ENCODE measurements at places on chromosomes 4 and X.

GRCh38 chr4:98617358-98618047, 40.9 kb downstream of the TSPAN5 start:
- no peak overlapping the region for H3K27ac ChIP-seq
- no peaks in the 10 kb centered on the region for H3K4me1 ChIP-seq
- H3K4me3 ChIP-seq = no peak overlapping the region
- no peak for DNase-seq
- H3K36me3 ChIP-seq = no peaks in the 10 kb centered on the region

DNA sequence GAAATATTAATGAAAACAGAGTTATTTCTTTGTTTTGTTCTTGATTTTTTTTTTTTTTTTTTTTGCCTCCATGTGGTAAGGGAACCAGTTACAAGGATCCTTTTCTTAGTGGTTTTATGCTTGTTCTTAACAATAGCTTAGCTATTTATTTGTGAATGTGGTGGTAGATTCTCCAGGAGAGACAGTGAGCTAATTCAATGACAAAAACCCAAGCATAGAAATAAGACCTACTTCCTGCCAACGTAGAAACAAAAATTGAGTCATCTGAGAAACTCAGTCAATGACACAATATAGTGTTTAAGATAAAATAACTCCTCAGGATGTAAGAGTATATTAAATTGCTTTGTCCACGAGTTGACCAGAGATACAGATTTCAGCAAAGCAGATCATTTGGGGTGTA, 863.8 kb upstream of the PABPC4L start:
- no peak for DNase-seq
- H3K27me3 ChIP-seq = no peaks in the 10 kb centered on the region
- H3K4me3 ChIP-seq = no peak overlapping the region
- no peak overlapping the region for H3K27ac ChIP-seq
- no peaks in the 10 kb centered on the region for H3K4me1 ChIP-seq
- no peaks in the 10 kb centered on the region for H3K36me3 ChIP-seq

DNA sequence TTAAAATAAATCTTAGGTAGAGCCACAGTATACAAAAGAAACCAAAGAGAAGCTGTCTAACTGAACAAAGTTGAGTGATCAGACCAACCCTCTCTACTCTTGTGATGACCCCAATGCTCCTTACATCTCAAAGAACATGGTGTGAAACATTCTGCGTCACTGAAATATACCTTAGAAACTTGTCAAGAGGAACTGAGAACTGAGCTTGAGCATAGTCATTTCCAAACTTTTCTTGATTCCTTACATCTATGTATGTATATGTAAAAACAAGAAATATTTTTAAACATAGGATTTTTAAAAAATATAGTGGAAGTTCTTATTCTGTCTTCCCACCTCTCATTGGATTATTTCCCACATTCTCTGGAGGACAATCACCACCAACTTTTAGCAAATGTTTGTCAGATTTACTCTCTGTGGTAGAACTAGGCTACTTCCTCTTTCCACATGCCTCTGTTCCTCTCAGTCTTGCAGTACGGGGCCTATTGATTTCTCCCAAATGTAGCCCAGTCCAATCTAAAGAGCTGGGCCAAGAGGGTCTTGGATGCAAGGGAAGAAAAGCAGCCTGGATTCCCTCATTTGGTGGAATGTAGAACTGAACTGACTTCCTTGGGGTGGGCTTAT, 98.2 kb upstream of the HHIP start:
- peaks cover 4% of the 10 kb centered on the region for H3K27me3 ChIP-seq
- H3K4me1 ChIP-seq = no peaks in the 10 kb centered on the region
- no peaks in the 10 kb centered on the region for H3K36me3 ChIP-seq
- no peak overlapping the region for H3K27ac ChIP-seq

DNA sequence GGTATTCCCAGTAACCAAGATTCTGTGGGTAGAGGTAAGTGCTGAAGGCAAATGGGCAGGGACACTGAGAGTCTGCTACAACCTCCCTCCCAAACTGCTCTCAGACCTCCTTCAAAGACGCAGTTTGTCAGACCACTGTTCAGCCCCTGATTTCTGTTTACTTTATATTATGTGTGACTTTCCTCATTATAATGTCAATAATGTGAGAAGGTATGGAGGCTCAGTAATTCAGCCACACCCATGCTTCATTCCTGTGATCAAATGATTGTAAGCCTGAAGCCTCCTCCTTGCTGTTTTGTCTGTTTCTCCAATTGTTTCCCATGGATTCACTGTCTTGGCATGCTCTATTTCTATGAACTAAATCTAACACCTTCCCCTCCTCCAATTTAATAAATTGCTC, 75.6 kb downstream of the SYTL5 start:
- no peak for DNase-seq
- H3K27ac ChIP-seq = no peak overlapping the region
- H3K4me1 ChIP-seq = no peaks in the 10 kb centered on the region
- H3K36me3 ChIP-seq = no peaks in the 10 kb centered on the region
- no peaks in the 10 kb centered on the region for H3K27me3 ChIP-seq
- H3K4me3 ChIP-seq = no peak overlapping the region

- no peaks in the 10 kb centered on the region for H3K4me1 ChIP-seq
- H3K4me3 ChIP-seq = no peak overlapping the region
- H3K27me3 ChIP-seq = peaks cover 2% of the 10 kb centered on the region
- H3K27ac ChIP-seq = no peak overlapping the region
Observed at GRCh38 chr4:81351654-81352445, 119.9 kb downstream of the RASGEF1B start.

GRCh38 chrX:12595720-12596119, 195.5 kb upstream of the PRPS2 start:
- no peaks in the 10 kb centered on the region for H3K4me1 ChIP-seq
- H3K27me3 ChIP-seq = no peaks in the 10 kb centered on the region
- H3K27ac ChIP-seq = no peak overlapping the region
- H3K36me3 ChIP-seq = no peaks in the 10 kb centered on the region

- H3K36me3 ChIP-seq = no peaks in the 10 kb centered on the region
- H3K4me3 ChIP-seq = no peak overlapping the region
- H3K27ac ChIP-seq = no peak overlapping the region
Observed at GRCh38 chrX:84216881-84217280, 28.9 kb upstream of the RPS6KA6 start.

- no peaks in the 10 kb centered on the region for H3K36me3 ChIP-seq
- peak; percentile 47 for DNase-seq
- H3K27ac ChIP-seq = no peak overlapping the region
- peaks cover 10% of the 10 kb centered on the region for H3K4me1 ChIP-seq
- H3K4me3 ChIP-seq = no peak overlapping the region
- H3K27me3 ChIP-seq = peaks cover 18% of the 10 kb centered on the region
Observed at GRCh38 chrX:53317365-53318069, 36.1 kb upstream of the IQSEC2 start.

DNA sequence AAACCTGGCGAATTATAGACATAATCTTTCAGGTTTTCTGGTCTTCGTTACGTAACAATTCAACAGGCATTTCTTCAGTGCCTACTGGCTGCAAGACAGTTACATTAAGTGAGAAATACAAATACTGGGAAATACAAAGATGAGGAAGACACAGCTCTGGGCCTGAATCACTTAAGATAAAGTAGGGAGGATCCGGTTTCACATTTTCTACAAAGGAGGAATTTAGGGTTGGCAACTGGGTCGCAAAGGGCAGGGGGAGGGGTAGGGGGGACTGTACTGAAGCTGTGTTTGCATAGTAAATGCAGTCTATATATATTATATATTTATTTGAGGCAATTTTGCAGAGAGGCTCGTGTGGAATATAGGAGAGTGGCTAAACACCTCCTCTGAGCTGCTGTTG, 107.4 kb downstream of the MAML3 start:
- no peaks in the 10 kb centered on the region for H3K27me3 ChIP-seq
- no peaks in the 10 kb centered on the region for H3K36me3 ChIP-seq
- no peak for DNase-seq
- H3K4me1 ChIP-seq = peaks cover 4% of the 10 kb centered on the region

DNA sequence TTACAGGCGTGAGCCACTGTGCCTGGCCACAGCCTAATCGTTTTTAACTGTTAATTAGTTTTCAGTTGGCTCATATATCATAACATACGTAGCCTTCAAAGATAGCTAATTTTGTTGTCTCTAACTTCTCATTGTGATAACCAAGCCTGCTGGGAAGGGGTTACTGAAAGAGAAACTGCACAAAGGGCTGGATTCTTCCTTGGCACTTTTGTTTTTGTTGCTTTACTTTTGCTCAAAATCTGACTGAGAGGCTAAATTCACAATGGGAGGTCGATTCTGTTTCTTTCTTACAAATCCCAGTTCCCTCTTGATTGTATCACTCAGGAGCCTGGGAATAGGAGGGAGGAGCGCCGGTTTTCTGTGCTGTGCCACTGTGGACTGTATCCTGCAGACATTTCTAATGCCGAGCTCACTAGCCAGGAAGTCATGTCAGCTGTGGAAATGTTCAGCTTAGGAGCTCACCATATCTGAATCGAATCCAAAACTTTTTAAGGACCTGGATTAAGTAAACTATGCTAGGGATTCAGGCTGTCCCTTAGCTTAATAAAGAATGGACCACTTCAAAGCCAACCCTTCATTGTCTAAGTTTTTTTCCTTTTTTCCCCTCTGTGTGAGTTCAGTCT, 120.5 kb upstream of the FAT1 start:
- no peak overlapping the region for H3K4me3 ChIP-seq
- no peak for DNase-seq
- H3K4me1 ChIP-seq = no peaks in the 10 kb centered on the region
- H3K27me3 ChIP-seq = no peaks in the 10 kb centered on the region
- no peak overlapping the region for H3K27ac ChIP-seq
- no peaks in the 10 kb centered on the region for H3K36me3 ChIP-seq

GRCh38 chr4:11543706-11544105, 115.0 kb upstream of the HS3ST1 start:
- no peak for DNase-seq
- no peaks in the 10 kb centered on the region for H3K36me3 ChIP-seq
- no peak overlapping the region for H3K4me3 ChIP-seq
- H3K27me3 ChIP-seq = no peaks in the 10 kb centered on the region
- H3K4me1 ChIP-seq = no peaks in the 10 kb centered on the region
- no peak overlapping the region for H3K27ac ChIP-seq

GRCh38 chr4:70660106-70660505, 6.2 kb downstream of the JCHAIN start:
- no peaks in the 10 kb centered on the region for H3K36me3 ChIP-seq
- no peaks in the 10 kb centered on the region for H3K4me1 ChIP-seq
- no peak overlapping the region for H3K4me3 ChIP-seq
- H3K27me3 ChIP-seq = no peaks in the 10 kb centered on the region
- no peak overlapping the region for H3K27ac ChIP-seq

GRCh38 chr4:106425576-106425975, 57.0 kb upstream of the GIMD1 start:
- no peak for DNase-seq
- H3K27ac ChIP-seq = no peak overlapping the region
- no peak overlapping the region for H3K4me3 ChIP-seq
- H3K27me3 ChIP-seq = no peaks in the 10 kb centered on the region
- H3K4me1 ChIP-seq = no peaks in the 10 kb centered on the region

DNA sequence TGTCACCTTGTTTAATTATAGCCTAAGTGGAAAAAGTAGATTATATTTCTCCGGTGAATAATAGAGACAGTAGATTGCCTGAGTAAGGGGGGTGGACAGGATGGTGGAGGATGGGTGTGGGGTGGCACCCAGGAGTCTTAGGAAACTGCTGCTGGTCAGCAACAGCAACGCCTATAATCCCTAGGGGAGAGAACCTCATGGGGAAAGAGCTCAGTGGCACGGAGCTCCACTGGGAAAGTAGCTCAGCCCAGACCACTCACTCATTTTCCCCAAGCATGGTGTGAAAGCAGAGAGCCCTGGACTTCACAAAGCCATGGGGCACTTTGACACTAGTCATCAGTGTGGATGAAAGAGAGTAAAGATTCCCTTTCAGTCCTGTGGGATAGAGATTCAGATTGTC, 31.1 kb downstream of the METTL14 start:
- H3K36me3 ChIP-seq = no peaks in the 10 kb centered on the region
- no peaks in the 10 kb centered on the region for H3K27me3 ChIP-seq
- H3K4me1 ChIP-seq = no peaks in the 10 kb centered on the region
- H3K4me3 ChIP-seq = no peak overlapping the region
- DNase-seq = no peak
- H3K27ac ChIP-seq = no peak overlapping the region

GRCh38 chrX:19593690-19594089, 78.4 kb upstream of the MAP3K15 start:
- H3K27me3 ChIP-seq = no peaks in the 10 kb centered on the region
- no peaks in the 10 kb centered on the region for H3K4me1 ChIP-seq
- H3K27ac ChIP-seq = no peak overlapping the region
- peaks cover 36% of the 10 kb centered on the region for H3K36me3 ChIP-seq
- H3K4me3 ChIP-seq = no peak overlapping the region

- no peak overlapping the region for H3K27ac ChIP-seq
- H3K4me3 ChIP-seq = no peak overlapping the region
- H3K27me3 ChIP-seq = no peaks in the 10 kb centered on the region
- no peak for DNase-seq
- no peaks in the 10 kb centered on the region for H3K4me1 ChIP-seq
Observed at GRCh38 chrX:85988353-85988752, 59.0 kb downstream of the CHM start.

DNA sequence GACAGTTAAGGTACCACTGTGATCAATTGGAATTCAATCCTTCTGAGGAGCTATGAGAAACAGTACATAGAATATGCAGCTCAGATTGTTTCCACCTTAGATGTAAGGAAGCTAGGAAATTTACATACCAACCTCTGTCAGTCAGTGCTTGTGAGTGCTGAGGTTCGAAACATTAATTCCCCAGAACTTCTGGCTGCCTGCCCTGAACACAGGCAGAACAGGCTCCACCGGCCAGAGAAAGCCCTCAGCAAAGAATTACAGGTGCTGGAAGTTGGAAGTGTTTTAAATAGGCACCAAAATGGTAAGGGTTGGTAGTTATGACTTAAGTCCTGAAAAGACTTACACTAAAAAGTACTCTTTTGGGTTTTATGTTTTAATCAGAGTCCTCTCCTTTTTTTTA, 651.8 kb downstream of the C4orf33 start:
- no peak for DNase-seq
- no peak overlapping the region for H3K27ac ChIP-seq
- no peaks in the 10 kb centered on the region for H3K36me3 ChIP-seq
- H3K4me1 ChIP-seq = no peaks in the 10 kb centered on the region
- no peak overlapping the region for H3K4me3 ChIP-seq

- DNase-seq = no peak
- H3K27me3 ChIP-seq = no peaks in the 10 kb centered on the region
- H3K4me3 ChIP-seq = no peak overlapping the region
- H3K4me1 ChIP-seq = no peaks in the 10 kb centered on the region
Observed at GRCh38 chr4:168592676-168593075, 95.8 kb downstream of the PALLD start.

GRCh38 chrX:74949717-74950116, 24.5 kb upstream of the NEXMIF start:
- H3K36me3 ChIP-seq = no peaks in the 10 kb centered on the region
- H3K4me1 ChIP-seq = no peaks in the 10 kb centered on the region
- no peak overlapping the region for H3K27ac ChIP-seq
- H3K27me3 ChIP-seq = no peaks in the 10 kb centered on the region
- no peak for DNase-seq
